Left hindlimb (tissue), 1 donor: ENCODE measurements at places on chromosomes 4 and X.

GRCh38 chr4:108044951-108045686, 55.4 kb downstream of the HADH start:
- no peak for DNase-seq

GRCh38 chr4:186472948-186473347, 82.4 kb downstream of the MTNR1A start:
- DNase-seq, result no peak

GRCh38 chr4:88746206-88746605, 48.6 kb upstream of the NAP1L5 start:
- no peak for DNase-seq

GRCh38 chr4:123462007-123462406, 65.4 kb downstream of the SPRY1 start:
- no peak for DNase-seq

DNA sequence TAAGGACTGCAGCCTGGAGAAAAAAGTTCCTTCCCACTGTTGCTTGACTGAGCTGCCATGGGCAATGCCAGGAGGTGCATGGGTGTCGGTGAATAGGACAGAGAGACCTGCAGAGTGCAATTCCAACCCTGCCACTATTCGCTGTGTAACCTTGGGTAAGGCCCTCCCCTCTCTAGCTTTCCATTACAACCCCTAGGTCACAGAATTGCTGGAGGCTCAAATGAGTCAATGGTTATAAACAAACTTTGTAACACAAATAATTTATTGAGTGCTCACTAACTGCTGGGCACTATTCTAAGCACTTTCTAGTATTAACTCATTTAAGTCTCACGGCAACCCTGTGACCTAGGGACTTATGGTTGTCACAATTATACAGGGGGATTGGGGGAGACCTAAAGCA, 37.8 kb downstream of the PJA1 start:
- DNase-seq, result no peak

- DNase-seq, result peak; percentile 80
These were observed 140.3 kb downstream of the PJA1 start for GRCh38 chrX:69024931-69025330.

GRCh38 chrX:25968920-25969319, 169.2 kb upstream of the MAGEB18 start:
- DNase-seq, result no peak

- DNase-seq, result no peak
These were observed 81.4 kb downstream of the ANTXR2 start for GRCh38 chr4:79991601-79992000.

DNA sequence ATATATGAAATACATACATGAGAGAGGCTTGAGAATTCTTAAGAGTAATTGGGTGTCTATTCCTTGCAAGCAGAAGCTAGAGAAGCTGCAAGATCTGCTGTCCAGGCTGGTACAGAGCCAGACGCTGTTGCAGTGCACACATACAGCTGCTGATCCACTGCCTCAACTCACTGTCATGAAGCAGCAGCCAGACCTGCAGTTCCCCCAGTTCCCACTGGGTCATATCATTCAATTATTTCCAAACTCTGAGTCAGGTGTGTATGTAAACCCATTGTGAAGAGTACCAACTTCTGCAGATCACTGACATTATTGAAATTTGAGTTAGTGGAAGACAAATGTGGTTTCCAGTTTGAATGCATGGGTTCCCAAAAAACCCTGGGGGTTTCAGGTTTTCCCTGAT, 1212.8 kb upstream of the ADGRL3 start:
- DNase-seq, result no peak

DNA sequence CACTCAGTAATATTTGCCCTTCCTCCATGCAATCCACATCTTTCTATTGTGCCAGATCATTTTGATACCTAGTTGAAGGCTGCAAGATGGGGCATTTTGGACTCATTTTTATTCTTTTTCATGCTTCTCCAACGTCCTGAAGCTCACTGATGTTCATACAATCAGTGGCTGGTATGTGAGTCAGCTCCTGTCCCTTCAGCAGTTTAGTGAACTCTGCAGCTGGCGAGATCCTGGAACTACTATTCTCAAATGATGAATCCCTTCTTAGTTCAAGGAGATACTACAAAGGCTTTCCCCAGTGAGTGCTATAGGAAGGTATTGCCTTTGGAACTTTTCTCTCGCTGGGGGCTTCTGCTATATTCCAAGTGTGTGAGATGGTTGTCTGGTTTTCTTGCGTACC, 9.6 kb upstream of the CCDC149 start:
- no peak for DNase-seq
